Heart right ventricle (tissue), 16 donors: ENCODE measurements at places on chromosomes 6 and 20. TPM values are rescaled to one million over a fixed set of nuclear protein-coding genes. Genes with fewer than 3 reads are reported as not detected.

DNA sequence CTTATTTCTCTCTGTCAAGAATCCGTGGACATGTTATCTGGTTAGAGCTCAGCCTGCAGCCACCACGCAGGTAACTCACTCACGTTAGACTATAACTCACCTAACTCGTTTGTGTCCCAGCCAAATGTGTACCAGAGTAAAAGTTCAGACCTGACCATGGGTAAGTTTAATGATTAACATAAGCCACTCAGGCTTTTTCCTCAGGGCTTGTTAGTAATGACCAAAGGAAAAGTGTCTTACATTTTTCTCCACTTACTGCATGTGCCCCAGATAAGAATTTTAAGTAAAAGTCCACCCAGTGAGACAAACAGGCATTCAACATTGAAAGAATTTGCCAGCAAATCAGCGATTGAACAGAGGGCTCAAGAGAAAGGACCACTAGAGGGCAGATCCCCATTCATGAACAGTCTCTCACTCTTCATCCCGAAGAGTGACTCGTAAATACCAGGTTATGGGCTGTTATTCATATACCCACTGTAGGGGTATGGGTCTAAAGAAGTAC lies at the start of gene PKHD1:
Gene PKHD1, minus strand, starts transcription at position 116 of the 502 bp plus-strand sequence. CDS start 2,680 bp downstream, outside the sequence.
- no peak for DNase-seq

GRCh38 chr6:130965656-130966055 lies 97.4 kb downstream of the EPB41L2 start:
- DNase-seq, result no peak

DNA sequence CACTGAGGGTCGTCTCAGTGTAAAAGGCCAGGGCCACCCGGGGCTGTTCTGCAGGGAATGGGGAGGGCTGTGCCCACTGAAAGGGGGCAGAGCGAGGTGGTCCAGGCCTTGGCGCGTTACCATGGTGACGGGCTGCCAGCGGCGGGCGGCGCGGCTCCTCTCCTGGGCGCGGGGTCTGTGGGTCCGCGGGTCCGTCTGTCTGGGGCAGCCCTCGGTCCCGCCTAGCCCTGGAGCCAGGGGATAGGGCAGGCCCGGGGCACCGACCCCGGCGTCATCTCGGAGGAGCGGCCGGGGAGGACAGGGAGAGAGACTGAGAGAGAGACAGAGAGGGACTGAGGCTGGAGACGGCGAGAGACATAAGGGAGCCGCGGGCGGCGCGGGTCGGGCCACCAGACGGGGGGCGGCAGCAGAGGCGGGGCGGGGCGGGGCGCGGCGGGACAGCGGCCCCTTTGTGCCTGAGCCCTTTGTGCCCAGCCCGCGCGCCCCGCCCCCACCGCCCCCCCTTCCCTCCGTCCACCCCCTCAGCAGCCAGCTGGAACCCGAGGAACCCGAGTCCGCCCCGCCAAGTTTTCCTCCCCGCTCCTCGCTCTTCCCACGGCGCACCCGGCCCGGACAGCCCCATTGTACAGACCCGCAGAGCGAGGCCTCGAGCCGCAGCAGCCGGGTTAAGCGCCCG lies at the start of gene KIAA1755:
Gene KIAA1755, minus strand, starts transcription at position 358 of the 676 bp plus-strand sequence. Its CDS starts 235 bp downstream, at position 123.
- peak; percentile 36 for DNase-seq

DNA sequence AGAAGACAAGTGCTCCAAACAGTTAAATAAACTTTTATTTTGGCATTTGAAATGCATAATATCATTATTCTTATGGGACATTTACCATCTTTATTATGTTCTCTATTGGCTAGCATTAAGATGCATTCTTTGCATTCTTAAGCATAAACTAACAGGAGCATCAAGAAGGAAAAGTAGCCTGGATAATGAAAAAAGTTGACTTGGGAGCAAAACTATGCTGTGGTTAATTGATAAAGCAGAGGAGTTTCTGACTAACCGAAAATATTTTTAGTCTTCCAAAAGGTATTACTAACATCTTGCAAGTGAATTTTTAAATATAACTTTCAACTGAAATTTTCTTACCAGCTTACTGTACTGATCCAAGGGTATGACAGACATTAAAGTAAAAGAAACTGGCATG lies 140.3 kb downstream of the FLRT3 start:
- DNase-seq, result no peak

DNA sequence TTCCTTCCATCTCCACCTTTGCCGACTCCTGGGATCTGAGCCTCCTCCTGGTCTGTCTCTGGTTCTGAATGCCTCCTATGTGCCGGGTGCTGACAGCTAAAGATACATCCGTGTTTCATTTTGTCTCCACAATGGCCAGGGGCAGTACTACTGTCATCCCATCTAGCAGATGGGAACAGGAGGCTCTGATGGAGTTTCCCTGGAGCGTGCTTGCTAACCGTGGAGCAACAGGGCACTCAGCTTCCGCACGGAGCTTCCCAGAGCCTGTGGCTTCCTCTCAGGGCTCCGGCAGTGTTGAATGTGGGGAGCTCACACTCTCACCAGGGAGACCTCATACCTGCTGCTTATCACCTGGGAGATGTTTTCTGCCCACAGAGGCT lies 11.9 kb upstream of the NPBWR2 start:
- DNase-seq, result no peak

DNA sequence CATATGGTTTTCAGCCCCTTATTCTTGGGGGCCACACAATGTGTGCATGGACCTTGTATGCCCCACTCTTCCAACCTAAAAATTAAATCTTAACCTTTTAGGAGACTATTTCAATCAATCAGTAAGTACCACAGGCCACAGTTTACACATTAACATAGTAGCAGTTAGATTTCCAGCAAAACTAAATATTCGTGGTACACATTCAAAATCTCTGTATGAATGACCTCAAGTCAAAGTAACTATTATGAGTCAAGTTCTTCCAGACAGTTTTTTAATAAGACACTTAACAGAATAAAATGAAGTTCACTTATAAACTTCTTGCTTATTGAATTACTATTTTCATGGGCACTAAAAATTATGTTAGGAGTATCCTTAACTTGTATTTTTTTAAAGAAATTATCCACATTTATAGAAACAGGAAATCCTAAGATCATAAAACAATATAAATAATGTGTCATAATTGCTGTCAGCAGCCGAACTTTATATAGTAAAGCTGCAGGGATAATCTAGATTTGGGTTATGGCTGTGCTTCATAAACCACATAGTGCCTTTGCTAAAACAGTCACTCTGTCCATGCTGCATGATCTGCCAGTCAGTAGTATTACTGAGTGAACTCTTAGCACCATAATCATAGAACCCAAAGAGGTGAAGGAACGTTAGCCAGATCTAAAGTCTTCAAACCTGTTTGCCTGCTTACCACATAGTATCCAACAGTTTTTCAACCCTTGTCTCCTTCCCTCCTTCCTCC lies 21.7 kb downstream of the SEC63 start:
- no peak for DNase-seq

- no peak for DNase-seq
These were observed 213.0 kb upstream of the LAMP5 start for GRCh38 chr20:9301129-9302090.

DNA sequence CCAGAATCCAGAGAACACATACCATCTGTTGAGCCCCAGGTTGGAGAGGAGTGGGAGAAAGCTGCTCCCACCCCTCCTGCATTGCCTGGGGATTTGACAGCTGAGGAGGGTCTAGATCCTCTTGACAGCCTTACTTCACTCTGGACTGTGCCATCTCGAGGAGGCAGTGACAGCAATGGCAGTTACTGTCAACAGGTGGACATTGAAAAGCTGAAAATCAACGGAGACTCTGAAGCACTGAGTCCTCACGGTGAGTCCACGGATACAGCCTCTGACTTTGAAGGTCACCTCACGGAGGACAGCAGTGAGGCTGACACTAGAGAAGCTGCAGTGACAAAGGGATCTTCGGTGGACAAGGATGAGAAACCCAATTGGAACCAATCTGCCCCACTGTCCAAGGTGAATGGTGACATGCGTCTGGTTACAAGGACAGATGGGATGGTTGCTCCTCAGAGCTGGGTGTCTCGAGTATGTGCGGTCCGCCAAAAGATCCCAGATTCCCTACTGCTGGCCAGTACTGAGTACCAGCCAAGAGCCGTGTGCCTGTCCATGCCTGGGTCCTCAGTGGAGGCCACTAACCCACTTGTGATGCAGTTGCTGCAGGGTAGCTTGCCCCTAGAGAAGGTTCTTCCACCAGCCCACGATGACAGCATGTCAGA lies 77.4 kb downstream of the ASXL1 start:
- DNase-seq, result no peak

DNA sequence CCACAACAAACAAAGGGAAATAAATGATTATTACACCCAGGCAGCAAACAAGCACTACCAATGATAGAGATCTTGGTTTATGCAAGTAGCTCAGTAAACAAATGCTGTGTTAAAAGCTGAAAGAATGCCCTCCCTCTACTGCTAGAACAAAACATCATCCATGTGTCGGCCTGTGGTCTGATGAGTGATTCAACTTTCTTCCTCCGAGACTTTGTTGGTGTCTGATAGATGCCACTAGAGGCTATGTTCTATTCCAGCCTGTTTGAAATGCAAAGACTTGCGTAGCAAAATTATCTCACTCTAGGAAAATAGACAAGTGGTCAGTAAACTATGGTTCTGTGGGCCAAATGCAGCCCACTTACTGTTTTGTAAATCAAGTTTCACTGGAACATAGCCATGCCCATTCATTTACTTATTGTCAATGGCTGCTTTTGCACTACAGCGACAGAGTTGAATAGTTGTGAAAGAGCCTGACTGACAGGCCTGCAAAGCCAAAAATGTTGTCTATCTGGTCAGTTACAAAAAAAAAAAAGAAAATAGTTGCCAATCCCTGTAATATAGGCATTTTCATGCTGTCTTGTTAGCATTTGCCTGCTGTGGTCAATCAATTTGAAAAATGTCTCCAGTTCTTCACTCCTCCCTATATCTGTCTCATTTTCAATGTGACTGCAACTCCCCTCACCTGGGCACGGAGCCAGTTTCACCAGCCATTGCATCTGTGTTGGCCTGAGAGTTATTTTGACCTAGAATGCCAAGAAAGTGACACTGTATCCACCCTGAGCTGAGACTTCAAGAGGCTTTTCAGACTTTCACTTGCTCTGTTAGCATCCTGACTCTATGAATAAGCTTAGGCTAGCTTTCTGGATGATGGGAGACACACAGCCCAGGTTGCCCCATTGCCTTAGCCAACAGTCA lies 544.6 kb upstream of the BTBD3 start:
- peak; percentile 3 for DNase-seq

DNA sequence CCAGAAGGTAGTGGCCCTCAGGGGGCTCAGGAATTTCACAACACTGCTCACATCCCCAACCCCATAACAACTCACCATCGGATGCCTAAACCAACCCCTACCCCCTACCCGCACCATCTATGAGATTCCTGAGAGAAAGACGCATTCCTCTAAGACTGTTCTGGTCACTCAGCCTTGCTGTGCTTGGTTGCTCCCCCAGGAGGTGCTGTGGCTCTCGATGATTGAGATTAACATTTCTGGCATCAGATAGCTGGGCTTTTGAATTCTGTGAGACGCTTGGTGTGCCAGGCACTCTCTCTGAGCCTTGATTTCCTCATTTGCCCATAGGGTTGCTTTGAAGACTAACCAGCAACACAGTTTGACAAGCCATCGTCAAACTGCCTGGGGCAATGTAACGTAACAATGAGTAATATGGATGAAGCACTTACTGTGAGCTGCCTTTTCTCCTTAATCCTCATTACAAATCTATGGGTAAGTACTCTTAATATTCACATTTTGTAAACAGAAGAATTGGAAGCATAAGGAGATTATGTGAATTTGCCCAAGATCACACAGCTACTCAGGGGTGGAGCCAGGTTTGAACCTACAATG lies 978 bp downstream of the WFDC6 start:
- DNase-seq, result no peak

- no peak for DNase-seq
These were observed 48.6 kb upstream of the FABP7 start for GRCh38 chr6:122730775-122731386.

DNA sequence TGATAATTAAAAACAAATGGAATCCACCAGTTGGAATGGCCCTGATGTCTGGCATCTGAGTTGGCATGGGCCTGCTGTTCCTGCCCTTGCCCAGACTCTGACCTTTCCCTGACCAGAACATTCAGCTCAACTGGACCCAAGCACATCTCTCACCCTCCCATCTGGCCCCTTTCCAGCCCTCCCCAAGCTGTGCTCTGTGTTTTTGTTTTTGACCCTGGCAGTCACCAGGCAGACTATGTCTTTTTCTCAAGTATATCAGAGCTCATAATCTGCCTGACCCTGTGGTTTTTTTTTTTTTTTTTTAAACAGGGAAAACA lies 117.6 kb downstream of the TRDN start:
- DNase-seq, result peak; percentile 84

DNA sequence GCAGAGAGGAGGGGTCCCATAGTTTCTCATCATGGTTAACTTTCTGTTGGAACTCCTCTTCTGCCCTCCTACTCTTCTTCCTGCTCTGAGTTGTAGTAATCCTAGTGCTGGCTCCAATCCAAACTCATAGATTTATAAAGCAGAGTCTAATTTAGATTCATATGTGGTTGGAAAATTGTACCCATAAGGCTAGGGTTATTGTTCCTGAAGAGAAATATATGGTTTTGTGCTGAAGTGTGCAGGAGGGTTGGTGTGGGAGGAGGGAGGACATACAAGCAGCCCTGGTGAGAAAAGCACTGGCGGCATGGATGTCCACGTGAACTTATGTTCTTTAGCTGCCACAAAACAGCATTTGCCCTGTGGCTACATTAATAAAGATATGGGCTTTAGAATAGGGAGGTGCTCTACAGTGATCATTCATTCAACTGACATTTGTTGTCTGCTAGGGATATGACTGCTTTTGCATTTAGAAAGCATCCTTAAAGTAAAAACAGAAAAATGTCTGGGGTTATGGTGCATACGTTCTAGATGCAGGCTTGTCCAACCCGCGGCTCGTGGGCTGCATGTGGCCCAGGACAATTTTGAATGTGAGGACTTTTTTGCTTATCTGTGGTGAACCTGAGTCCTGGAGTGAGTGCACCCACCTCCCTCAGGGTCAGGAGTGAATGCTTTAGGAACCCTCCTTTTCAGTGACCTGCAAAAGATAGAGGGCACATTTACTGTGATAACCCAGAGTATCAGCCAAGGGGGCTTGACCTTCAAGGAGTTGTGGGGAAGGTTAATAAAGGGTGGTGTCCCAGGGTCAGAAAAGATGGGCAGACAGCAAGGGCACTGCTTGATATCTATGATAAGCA lies 4.1 kb downstream of the HLA-A start:
- DNase-seq, result no peak

Gene SIRPD
- 0.17 TPM for polyA plus RNA-seq

Gene GMDS
- polyA plus RNA-seq, result 6.6 TPM

Gene TNFRSF21
- polyA plus RNA-seq, result 6.4 TPM

Gene KPNA5
- 1.0 TPM for polyA plus RNA-seq

Gene ZNF334
- polyA plus RNA-seq, result 2.9 TPM

Gene OPRM1
- polyA plus RNA-seq, result not detected

Gene RAET1L
- polyA plus RNA-seq, result 0.03 TPM

Gene CFB
- 6.6 TPM for polyA plus RNA-seq

Gene ANKEF1
- 0.37 TPM for polyA plus RNA-seq
